Activated gamma-delta T cell (primary cell): ENCODE measurements at places on chromosomes 16 and 17.

GRCh38 chr17:72253597-72253996 lies 132.8 kb downstream of the SOX9 start:
- DNase-seq: no peak

- no peak for DNase-seq
These were observed 18.5 kb upstream of the DOC2B start for GRCh38 chr17:199806-200545.

- DNase-seq: no peak
These were observed 5.4 kb upstream of the HAP1 start for GRCh38 chr17:41739661-41740352.

DNA sequence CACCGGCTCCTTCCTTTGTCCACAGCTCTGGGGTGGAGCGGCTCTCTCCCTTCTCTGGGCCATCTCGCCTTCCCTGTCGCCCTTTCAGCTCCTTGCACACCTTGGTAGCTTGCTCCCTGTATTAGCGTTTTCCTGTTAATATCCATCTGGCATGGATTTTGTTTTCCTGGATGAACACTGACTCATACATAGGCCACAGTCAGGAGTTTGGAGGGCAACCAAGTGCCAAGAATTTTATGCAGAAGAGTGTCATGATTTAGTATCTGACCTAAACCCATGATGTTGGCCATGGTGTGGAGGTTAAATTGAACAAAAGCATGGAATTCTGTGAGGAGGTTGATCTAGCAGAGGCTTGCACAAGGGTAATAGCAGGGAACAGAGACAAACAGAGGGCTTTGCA lies 180.9 kb downstream of the AIPL1 start:
- DNase-seq: no peak

DNA sequence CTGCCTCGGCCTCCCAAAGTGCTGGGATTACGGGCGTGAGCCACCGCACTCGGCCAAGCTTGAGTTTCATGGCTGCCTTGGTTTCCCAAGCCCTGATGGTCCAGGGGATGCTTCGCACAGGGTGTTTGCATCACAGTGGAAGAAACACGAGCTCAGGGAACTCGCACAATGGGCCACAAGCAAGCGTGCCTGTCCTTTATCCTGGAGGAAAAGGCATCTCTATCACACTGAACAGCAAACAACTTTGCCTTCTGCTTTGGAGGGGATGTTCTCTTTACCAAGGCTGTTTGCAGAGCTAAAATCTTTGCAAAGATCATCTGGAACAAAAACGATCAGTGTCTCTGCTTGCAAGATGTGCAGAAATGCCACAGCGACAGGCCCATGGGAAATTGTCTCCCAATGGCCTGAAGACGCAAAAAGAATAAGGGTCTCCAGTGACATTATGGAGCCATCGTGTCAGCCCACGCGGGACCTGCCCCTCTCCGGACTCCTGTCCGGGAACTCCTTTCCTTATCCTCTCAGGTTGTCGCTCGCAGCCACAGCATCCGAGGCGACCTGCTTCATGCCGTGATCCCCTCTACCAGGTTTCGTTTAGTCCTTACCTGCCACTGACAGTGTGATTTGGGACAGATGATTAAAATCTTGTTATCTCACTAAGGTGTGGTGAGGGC lies 44.1 kb upstream of the CBFA2T3 start:
- no peak for DNase-seq

GRCh38 chr17:43967251-43967875 lies 13.6 kb upstream of the PYY start:
- no peak for DNase-seq

DNA sequence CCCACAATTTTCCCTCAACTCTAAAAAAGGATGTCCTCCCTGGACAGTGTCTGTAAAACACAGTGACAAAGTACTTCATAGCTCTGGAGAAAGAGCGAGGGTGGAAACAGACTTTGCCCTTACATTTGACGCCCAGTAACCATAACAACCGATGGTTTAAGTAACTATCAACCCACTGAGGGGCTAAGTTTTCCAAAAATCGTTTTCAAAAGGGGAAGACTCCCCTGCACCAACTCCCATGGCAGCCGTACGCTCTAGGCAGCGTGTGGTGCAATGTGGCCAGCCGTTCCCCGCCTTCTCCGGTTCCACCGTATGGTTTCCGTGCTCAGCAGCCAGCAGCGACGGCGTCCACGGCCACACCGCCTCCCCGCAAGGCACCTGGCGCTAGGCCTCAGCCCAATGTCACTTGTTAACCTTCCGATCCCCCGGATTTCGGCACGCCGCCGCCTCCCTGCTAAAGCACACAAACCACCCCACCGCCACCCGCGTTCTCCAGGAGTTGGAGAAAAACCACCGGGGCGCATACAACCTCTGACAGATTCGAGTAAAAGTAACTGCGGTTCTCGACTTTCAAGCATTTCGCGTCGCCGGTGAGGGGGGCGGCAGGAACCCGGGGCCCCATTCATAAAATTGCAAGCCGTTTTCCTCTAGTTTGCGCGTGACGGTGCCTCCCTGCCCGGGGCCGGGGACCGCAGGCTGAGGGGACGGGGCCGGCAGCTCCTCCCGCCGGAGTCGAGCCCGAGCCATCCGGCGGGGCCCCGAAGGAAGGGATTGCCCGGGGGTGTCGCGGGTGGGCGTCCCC lies 661 bp downstream of the TEX2 start:
- peak; percentile 58 for DNase-seq

GRCh38 chr17:57597531-57598453 lies 147.3 kb downstream of the CCDC182 start:
- DNase-seq: no peak

- DNase-seq: no peak
These were observed 585 bp upstream of the KRT36 start for GRCh38 chr17:41490000-41490990.

DNA sequence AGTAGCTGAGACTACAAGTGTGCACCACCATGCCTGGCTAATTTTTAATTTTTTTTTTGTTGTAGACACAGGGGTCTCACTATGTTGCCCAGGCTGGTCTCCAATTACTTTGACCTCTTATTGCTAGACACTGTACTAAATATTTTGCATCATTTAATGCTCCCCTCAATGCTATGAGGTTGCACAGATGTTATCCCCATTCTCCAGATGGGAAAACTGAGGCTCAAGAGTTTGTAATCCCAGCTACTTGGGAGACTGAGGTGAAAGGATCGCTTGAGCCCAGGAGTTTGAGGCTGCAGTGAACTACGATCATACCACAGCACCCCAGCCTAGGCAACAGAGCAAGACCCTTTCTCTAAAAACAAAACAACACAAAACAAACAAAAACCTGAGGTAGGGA lies 443.3 kb upstream of the C16orf82 start:
- DNase-seq: no peak

GRCh38 chr17:74808714-74809430 lies 32.7 kb upstream of the NAT9 start:
- no peak for DNase-seq
